ENCODE measurements at places on chromosomes 3 and 15. TPM values are rescaled to one million over a fixed set of nuclear protein-coding genes. Genes with fewer than 3 reads are reported as not detected.
A peak's percentile ranks its signal among the peaks of the same experiment; 100 is the strongest.

The ANKUB1 gene
- 2.5 TPM for polyA plus RNA-seq

DNA sequence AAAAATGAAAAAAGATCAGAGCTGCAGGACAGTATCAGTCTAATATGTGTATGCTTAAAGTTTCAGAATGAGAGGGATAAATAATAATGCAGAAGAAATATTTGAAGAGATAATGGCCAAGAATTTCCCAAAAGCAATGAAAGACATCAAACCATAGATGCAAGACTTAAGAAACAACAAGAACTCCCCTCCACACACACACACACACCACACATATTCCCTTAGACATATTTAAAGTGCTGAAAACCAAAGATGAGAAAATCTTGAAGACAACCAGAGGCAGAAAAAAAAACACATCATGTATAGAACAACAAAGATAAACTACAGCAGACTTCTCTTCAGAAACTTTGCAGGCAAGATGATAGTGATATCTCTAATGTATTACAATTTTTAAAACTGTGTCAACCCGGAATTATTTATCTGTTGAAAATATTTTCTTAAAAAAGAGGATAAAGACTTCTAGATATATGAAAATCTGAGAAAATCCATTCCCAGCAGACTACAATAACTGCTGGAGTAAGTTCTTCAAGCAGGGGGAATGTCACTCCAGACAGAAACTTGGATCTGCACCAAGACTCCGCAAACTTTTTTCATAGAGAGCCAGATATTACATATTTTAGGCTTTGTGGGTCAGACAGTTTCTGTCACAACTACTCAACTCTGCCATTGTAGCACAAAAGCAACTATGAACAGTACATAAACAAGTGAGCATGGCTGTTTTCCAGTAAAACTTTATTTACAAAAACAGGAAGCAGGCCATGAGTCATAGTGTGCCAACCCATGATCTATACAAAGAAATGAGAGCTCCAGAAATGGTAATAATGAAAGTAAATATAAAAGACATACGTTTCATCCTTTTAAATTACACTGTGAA is 223.4 kb upstream of the CGNL1 start:
- DNase-seq = no peak

DNA sequence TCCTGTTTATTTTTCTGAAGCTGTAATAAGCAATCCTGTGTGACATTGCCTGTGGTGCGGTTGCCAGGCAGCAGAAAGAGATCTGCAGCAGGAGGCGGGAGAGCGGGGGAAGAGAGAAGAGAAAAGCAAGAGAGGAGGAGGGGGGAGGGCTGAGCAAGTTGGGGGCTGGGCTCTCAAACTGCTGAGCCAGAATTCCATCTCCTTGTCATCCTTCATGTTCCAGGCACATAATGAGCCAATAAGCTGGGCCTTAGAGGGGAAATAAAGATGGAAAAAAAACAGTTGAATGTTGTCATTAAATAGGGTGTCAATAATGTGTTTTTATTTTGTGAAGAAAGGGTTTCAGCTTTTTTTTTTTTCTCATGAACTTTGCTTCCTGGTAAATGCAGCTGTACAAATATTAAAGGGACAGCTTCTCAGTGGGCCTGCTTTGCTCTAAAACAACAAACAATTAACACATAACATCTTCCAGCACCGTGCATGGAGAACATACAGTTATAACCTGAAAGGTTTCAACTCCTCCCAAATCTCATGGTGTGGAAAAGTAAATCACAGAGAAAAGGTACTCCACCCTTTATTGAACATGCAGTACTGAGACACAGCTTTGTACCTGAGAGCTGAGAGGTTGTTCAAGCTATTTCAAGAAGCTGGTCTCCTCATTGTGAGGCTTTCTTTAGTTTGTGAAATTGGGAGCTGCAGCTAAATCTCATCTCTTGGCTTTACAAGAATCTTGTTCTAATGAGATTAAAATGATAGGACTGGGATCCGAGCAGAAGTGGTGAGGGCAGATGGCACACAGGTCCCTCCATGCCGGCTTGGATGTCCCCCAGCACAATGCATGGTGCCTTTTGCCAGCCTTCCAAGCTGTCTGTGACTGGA is 451.1 kb upstream of the KCNMB2 start:
- peak; percentile 80 for DNase-seq

- no peak for DNase-seq
Measured at GRCh38 chr3:106305882-106306435, 437.1 kb upstream of the CBLB start.

GRCh38 chr15:83592370-83593040 is 61.4 kb upstream of the ADAMTSL3 start:
- no peak for DNase-seq

- DNase-seq = peak; percentile 30
Measured at GRCh38 chr3:177824190-177824786, 627.0 kb upstream of the TBL1XR1 start.

DNA sequence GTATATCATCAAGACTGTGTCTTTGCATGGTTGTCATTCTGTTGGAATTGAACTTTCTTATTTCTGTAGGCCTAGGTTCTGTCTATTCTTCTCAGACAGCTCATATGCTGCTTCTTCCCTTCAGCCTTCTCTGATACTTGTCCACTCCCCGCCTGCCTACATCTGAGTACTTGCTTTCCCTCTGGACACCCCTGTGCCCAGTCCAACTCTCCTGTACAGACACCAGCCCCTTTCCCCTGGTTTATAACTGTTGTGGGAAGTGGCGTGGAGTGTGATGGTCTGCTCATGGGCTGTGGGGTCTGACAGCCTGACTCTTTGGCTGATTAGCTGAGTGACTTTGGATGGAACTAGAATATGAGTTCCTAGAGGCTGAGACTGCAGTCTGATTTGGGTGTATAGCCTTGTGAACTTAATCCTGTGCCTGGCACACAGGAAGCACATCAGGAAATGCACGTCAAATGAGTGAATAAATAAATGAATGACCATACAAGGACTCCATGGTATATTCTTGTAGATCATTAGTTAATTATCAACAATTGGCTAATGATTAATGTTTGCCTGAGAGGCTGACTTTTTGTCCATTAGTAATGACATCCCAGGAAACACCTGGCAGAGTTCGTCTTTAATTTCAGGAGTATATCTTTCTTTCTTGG is 11.8 kb downstream of the CACNA1D start:
- no peak for DNase-seq

The BFSP2 gene
- polyA plus RNA-seq = not detected

- no peak for DNase-seq
Measured at GRCh38 chr15:98384328-98385029, 263.9 kb upstream of the IGF1R start.

The MITF gene
- polyA plus RNA-seq = 5.8 TPM

The TRH gene
- polyA plus RNA-seq = 1.8 TPM

GRCh38 chr3:15261274-15261673 is 55.2 kb downstream of the CAPN7 start:
- no peak for DNase-seq

- no peak for DNase-seq
Measured at GRCh38 chr3:101036676-101037075, 43.5 kb upstream of the ABI3BP start.

DNA sequence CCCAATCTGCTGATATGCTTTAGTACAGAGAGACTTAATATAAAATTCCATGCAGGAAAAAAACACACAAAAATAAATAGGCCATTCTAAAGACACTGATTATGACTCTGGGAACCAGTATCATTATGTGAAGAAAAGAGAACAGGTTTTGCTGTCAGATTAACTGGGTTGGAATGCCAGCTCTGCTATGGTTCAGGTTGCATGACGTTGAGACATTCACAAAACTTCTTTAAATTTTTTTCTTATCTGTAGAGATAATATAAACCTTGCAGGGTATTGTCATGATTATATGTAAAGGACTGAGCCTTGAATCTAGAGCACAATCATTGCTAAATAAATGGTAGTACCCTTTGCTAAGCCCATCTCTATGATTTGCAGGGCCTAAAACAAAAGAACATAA is 86.0 kb downstream of the CPNE4 start:
- no peak for DNase-seq

- no peak for DNase-seq
Measured at GRCh38 chr3:41629072-41629471, 332.8 kb downstream of the ULK4 start.

The COMMD2 gene
- polyA plus RNA-seq = 19.9 TPM

The CAND2 gene
- polyA plus RNA-seq = 38.0 TPM

DNA sequence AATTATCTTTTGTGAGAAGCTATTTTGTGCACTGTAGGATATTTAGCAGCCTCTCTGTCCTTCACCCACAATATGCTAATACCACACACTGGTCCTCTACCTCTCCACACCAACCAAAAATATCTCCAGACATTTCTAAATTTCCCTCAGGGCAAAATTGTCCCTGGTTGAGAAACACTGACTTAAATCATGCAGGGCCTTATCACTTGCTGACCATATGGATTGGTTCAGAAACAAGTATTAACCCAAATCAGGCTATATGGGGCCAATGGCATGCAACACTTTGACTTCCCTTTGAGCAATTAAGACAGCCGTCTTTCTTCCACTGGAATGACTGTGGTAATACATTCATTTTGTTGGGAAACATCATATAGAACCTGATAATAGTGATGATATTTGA is 251.1 kb downstream of the CNTN3 start:
- no peak for DNase-seq

The LRRIQ4 gene
- polyA plus RNA-seq = 3.4 TPM

The TRPM1 gene
- polyA plus RNA-seq = 4.4 TPM

DNA sequence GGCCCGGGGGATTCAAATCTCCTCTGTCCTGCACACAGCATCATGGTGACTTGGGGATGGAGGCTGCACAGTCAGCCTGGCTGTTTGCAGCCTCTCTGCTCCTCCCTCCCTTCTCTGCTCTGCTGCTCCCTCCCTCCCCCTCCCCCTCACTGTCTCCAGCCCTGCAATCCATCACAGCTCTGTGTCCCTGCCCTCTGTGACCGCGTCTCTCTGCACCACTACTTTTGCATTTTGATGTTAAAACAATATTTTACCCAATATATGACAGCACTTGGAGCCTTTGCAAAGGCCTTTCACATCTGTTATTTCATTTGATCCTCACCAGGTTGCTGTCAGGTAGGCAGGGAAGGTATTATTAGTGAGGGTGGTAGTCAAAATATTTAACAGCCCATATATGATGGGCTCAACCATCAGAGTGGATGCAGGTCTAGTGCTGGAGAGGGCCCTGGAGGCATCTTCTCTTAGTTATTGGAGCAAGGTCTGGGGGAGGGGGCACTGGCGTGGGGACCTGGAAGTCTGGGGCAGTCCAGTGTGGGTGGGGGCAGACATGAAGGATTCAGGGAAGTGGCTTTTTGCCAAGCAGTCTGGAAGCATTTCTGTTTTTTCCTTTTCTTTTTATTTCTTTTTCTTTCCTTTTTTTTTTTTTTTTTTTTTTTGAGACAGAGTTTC is 16.3 kb upstream of the VPS8 start:
- DNase-seq = no peak

GRCh38 chr3:149579838-149580542 is 77.8 kb downstream of the WWTR1 start:
- DNase-seq = no peak

The AADACL2 gene
- polyA plus RNA-seq = 0.36 TPM

GRCh38 chr3:31565288-31565687 is 32.6 kb downstream of the STT3B start:
- no peak for DNase-seq

The NEK11 gene
- polyA plus RNA-seq = 35.9 TPM

DNA sequence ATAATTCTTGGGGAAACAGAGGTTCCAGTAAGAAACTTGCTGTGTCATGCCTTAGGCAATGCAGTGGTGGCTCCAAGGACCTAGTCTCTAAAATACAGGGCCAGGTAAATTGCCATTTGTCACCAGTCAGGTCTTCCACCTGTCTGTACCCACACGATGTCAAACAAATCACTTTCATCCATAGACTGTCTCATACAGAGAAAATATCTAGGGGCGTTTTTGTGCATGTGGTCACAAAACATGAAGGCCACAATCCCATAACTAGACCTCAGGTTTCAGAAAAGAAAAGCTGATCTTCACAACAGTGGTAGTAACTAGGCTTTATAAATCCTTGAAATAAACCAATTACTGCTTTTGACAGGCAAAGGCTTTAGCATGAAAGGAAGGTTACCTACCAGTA is 92.3 kb downstream of the SLC9A9 start:
- no peak for DNase-seq

DNA sequence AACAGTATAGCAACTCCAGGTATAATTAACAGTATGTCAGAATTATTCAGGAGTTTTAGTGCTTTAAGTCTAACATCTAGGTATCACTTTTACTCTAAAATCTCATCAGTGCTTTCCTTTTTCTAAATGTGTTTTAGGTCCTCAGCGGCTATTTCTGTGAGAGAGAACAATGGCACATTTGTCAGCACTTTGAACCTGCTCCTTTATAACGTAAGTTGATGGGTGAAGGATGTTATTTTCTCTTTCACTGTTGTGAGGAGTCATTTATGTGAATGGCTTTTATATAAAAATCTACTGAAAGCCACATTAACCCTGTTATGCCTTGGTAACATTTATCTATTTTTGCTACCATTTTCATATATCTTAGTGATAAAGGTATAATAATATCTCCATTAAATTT is 22.8 kb downstream of the ZPLD1 start:
- no peak for DNase-seq
